ENCODE measurements at places on chromosomes 4 and X. TPM values are rescaled to one million over a fixed set of nuclear protein-coding genes. Genes with fewer than 3 reads are reported as not detected.

- DNase-seq: no peak
Observed at GRCh38 chrX:120668357-120668756, 38.5 kb upstream of the C1GALT1C1 start.

- no peak for DNase-seq
Observed at GRCh38 chr4:68921051-68921450, 30.6 kb downstream of the UGT2A3 start.

GRCh38 chr4:99383399-99383798 lies 30.9 kb upstream of the ADH1C start:
- no peak for DNase-seq

DNA sequence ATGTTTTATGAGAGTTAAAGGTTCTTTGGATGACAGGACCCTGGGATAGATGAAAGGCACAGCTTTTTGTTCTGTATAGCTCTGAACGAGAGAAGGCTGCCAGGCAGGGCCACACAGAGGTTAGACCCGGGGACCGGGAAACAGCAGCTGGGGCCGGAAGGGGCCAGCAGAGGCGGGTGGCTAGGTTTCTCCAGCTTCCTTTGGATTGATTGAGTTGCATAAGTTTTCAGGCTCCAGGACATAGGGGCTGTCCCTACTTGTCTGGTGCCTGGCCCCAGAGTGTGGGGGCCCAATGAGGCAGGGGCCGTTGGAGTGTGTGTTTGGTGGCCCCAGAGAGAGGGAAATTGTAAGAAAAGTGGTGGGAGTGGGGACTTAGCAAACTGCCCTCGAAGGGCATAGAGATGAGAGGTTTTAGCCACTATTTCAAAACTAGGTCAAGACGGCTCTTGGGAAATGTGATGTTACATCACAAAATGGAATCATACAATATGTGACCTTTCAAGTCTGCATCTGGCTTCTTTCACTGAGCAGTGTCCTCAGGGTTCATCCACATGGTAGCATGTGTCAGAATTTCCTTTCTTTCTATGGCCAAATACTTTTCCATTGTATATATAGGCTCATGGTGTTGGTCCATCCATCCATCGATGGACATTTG lies 3.7 kb downstream of the ZFP92 start:
- DNase-seq: no peak

- no peak for DNase-seq
Observed at GRCh38 chr4:69066945-69067344, 29.3 kb upstream of the UGT2B7 start.

DNA sequence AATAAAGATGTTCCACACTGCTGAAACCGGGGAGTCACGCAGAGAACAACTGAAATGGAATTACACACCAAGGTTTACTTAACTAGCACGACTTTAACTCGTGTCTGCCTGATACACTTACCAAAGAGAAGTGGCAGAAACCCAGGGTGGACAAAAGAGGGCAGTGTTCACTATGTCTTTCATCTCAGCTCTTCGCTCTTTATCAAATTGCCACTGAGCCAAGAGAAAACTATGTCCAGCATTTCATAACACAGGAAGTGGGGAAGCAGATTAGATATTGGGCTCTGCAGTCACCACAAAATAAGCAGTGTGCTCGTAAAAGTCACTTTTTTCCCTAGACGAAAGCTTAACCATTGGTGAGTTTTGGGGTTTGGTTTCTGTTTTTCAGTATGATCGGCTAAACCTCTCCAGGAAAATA lies 155.7 kb downstream of the CHIC2 start:
- DNase-seq: no peak

DNA sequence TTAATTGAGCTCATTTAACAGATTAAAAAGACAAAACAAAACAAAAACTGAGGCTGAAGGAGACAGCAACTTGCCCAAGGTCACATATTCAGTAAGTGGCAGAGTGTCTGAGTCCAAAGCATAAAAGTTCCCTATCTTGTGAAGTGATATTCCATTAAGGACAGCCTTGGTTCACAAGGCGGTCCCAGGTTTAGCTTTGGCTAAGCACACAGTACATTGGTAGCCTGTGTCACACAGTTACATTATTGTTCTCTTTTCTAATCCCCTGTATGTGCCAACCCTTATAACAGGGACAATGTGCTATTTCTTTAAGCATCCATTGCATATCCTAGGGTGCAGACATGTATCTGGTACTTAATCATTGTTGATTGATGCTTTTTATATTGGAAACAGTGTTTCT lies 139.9 kb downstream of the NPNT start:
- DNase-seq: no peak

DNA sequence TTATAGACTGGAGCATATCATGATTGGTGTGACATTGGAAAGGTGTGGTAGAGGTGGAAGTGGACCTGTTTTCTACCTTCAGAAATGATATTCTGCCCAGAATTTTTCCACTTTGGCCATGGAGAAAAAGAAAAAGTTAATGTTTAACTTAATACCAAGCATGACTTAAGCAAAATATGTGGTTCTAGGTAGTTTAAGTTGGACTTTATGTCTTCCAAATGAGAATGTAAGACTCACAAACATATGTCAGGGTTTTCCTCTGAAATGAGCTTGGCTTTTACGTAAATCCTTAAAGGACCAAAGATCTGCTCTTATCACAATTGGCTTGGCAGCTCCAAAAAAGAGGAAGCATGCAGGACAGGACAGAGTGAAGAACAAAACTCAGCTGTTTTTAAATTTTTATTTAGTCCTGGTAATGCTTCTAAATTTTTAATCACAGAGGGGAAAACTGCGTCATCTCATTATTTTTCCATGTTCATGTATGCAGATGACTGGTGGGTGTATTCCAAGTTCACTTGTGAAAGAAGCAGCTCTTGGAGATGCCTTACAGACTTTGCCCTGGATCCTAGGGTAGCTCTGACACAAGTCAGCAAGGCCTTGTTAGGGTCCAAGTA lies 98.2 kb downstream of the ANK2 start:
- no peak for DNase-seq

DNA sequence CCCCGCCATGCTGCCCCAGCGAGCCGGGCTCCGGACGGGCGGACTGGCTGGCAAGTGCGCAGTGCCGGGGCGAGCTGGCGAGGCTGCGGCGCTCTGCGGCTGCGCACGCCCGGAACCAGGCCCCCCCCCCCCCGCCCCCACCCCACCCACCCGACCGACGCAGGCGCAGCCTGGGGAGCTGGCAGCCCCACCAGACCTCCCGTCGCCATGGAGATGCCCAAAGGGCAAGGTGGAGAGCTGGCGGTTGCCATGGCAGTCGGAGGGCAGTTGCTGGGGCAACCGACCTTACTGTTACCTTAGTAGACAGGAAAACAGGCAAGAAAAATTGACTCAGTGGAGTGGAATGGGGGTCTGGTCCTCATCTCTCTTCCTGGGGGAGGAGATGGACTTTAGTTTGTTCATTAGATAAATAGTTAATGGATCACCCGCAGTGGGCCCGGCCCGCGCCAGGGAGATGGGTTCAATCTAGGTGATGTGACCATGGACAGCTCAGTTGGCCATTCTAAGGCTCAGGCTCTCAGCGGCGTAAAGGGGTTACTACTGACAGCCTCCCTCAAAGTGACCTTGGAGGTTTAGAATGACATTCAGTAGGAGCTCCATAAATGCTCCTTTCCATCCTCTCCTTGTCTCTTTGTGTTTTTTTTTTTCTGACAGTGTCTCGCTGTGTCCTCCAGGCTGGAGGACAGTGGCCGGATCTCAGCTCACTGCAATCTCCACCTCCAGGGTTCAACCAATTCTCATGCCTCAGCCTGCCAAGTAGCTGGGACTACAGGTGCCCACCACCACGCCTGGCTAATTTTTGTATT lies at the start of gene PCSK1N:
PCSK1N (minus strand) TSS at position 87 of the 806 bp plus-strand sequence; CDS start at position 9, 78 bp downstream.
- peak; percentile 53 for DNase-seq

GRCh38 chr4:30837131-30837539 lies 117.0 kb downstream of the PCDH7 start:
- no peak for DNase-seq

DNA sequence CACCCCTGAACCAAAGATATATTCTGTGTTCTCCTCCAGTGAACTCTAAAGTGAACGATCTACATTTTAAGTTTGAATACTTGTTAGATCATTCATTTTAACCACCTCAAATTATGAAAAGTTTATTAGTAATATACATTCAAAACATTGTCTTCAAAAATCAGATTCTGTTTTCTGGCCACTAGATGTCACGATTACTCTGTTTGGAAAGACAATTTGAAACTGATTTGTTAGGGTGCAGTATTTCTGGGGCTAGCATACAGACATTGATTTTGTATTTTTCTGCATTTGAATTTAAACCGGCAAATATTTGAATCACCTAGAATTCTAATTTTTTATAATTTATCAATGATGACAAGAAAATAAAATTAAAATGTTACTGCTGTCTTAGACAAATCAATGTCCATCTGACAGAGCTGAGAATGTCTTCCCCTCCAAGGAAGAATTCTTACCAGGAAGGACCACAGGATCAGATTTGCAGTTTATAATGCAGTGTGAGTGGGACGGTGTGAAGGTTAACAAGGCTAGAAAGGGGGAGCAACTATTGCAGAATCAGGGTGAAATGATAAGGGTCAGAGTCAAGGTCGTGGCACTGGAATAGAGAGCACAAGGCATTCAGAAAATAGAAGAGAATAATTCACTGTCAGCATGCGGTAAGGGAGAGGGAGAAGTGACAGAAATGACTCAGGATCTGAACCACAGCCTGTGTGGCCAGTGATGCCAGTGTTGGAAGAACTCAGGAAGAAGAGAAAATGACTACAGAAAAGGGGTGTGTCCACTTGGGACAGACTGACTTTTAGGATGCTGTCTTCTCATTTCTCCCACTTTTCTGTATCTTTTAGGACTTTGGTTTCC lies 91.6 kb downstream of the ANXA10 start:
- DNase-seq: no peak

- no peak for DNase-seq
Observed at GRCh38 chrX:13432414-13433297, 112.8 kb upstream of the ATXN3L start.

DNA sequence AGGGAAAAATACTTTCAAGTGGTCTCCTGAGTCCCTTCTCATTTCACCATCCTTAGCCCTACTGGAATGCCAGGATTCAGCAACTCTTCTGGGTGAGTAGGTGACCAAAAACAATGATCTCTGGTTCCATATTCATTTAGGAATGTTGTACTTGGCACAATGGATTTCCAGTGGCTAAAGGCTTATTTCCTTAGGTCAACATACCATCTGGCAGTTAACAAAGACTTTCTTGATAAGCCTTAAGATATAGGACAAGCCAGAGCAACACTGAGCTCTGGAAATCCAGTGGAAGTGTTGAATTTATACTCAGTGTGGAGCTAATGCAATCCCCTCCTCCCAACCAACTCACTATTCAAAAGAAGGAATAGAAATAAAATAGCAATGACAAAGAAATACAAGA lies 139.4 kb upstream of the EMCN start:
- DNase-seq: no peak

GRCh38 chr4:48699475-48699874 lies 80.6 kb downstream of the FRYL start:
- no peak for DNase-seq

DNA sequence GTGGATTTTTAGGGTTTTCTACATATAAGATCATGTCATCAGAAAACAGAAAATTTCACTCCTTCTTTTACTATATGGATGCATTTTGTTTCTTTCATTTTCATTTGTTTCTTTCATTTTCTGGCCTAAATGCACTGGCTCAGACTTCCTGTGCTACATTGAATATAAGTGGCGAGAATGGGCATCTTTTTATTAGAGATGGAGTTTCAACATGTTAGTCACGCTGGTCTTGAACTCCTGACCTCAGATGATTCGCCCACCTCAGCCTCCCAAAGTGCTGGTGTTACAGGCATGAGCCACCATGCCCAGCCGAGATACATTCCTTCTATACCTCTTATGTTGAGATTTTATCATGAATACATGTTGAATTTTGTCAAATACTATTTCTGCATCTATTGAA lies 61.8 kb downstream of the BRWD3 start:
- no peak for DNase-seq

GRCh38 chr4:73729534-73730165 lies 10.7 kb upstream of the CXCL8 start:
- no peak for DNase-seq

- DNase-seq: no peak
Observed at GRCh38 chrX:30196322-30196721, 19.0 kb upstream of the MAGEB2 start.

DNA sequence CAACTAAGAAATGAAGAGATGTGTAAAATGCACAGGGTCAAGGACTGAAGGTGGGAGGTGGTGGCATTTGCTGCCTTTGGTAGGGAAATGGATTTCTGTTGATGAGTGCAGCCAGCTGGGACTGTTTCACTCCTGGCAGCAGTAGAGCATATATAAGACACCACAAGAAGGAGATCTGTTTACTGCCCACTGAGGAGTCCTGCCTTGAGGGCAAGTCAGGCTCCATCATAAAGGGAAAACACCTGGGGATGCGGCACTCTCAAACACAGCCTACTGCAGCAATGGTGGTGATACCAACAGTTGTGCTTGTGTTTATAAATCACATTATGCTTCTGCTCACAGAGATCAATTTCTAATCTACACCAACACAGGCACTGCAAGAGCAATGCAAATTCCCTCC lies 222.1 kb downstream of the TACR3 start:
- no peak for DNase-seq

DNA sequence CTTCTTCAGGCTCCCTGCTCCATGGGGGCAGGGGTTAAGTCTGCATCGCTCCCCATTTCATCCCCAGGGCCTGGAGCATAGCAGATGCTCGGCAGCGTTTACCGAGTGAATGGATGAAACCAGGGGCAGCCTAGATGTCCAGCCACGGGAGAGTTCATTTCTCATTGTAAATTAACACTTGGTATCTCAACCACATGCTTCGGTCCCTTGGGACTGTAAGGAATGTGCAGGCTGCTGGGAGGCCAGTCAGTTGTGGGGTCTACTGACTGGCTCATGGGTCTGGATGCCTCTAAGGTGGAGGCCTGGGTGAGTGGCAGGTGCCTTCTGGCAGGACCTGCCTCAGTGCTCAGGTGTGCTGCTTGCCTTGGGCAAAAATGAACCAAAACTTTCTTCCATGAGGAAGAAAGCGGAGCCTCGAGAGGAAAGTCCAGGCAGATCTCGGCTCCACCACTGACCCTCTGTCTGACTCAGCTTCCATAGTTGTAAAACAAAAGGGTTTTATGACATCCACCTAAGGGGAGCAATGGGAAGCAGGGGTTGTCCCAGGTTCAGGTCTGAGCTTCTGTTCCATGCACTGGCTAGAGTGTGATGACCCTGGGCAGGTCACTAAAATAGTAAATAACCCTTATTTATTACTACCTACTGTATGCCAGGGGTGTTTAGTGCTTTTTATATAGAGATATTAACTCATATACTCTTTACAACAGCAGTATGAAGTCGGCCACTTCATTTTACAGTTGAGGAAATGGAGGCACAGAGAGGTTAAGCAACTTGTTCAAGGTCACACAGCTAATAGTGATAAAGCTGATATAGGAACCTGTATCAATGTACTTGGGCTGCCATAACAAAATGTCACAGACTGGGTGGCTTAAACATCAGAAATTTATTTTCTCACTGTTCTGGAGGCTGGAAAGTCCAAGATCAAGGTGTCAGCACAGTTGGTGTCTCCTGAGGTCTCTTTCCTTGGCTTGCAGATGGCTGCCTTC lies 144.3 kb upstream of the STX18 start:
- no peak for DNase-seq

- no peak for DNase-seq
Observed at GRCh38 chr4:5923376-5923775, 30.5 kb upstream of the CRMP1 start.

UCHL1 gene
- 0.83 TPM for total RNA-seq

SLC2A9 gene
- 3.1 TPM for total RNA-seq

POU3F4 gene
- not detected for total RNA-seq

GAGE12E gene
- total RNA-seq: not detected

GAGE2A gene
- total RNA-seq: not detected

JADE3 gene
- 1.6 TPM for total RNA-seq

CXCL1 gene
- not detected for total RNA-seq

Measured in CD8-positive, alpha-beta memory T cell (primary cell).